ENCODE measurements at places on chromosomes 5 and 9. TPM values are rescaled to one million over a fixed set of nuclear protein-coding genes. Genes with fewer than 3 reads are reported as not detected.

Gene RNF183
- 5.3 TPM for total RNA-seq

Gene ADAMTSL2
- 14.0 TPM for total RNA-seq

Gene WHRN
- total RNA-seq: 9.2 TPM

Gene DNAH5
- total RNA-seq: 1.8 TPM

- DNase-seq: no peak
Measured at GRCh38 chr5:11180890-11181289, 419.9 kb upstream of the DAP start.

GRCh38 chr5:50576686-50577256 lies 89.7 kb upstream of the PARP8 start:
- DNase-seq: no peak

- DNase-seq: no peak
Measured at GRCh38 chr5:83400701-83401100, 70.8 kb upstream of the VCAN start.

- DNase-seq: no peak
Measured at GRCh38 chr5:97909541-97909940, 726.5 kb upstream of the RIOK2 start.

- no peak for DNase-seq
Measured at GRCh38 chr9:35533398-35533797, 43.5 kb downstream of the RUSC2 start.

GRCh38 chr5:81924442-81924841 lies 47.4 kb upstream of the ATG10 start:
- DNase-seq: no peak

- no peak for DNase-seq
Measured at GRCh38 chr9:75858497-75859092, 31.9 kb upstream of the PCSK5 start.

- DNase-seq: no peak
Measured at GRCh38 chr5:39670391-39670790, 245.6 kb upstream of the DAB2 start.

Data from mucosa of gallbladder (tissue), 1 donor.